ENCODE measurements at places on chromosomes 16 and 17.

DNA sequence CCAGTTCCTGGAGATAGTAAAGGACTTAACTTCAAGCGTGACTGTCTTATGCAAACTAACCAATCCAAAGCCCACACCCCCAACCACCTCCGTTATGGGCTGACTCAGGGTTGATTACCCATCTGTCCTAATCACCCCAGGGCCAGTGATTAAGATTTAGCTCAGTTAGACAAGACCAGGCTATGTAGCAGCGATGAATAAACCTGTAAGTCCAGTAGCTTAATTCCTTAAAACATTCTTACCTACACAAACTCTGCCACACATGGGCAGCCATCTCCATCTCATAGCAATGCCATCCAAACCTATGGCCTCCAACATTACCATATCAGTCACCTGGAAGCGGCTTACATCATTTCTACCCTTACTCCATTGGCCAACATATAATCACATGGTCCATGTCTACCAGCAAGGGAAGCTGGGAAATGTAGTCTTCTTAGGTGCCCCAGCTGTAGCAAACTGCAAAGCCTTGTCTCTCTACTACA, 266.7 kb downstream of the SHISA9 start:
- no peak for DNase-seq

- peak; percentile 79 for DNase-seq
Observed at GRCh38 chr17:8073627-8074484, 13.7 kb downstream of the ALOX12B start.

- no peak for DNase-seq
Observed at GRCh38 chr17:27455236-27455913, 873 bp upstream of the KSR1 start.

GRCh38 chr17:13385481-13385911, 216.2 kb downstream of the HS3ST3A1 start:
- no peak for DNase-seq

GRCh38 chr17:20053361-20053964, 44.3 kb downstream of the SPECC1 start:
- DNase-seq, result no peak

- DNase-seq, result no peak
Observed at GRCh38 chr17:19456016-19456927, 45.2 kb downstream of the RNF112 start.

DNA sequence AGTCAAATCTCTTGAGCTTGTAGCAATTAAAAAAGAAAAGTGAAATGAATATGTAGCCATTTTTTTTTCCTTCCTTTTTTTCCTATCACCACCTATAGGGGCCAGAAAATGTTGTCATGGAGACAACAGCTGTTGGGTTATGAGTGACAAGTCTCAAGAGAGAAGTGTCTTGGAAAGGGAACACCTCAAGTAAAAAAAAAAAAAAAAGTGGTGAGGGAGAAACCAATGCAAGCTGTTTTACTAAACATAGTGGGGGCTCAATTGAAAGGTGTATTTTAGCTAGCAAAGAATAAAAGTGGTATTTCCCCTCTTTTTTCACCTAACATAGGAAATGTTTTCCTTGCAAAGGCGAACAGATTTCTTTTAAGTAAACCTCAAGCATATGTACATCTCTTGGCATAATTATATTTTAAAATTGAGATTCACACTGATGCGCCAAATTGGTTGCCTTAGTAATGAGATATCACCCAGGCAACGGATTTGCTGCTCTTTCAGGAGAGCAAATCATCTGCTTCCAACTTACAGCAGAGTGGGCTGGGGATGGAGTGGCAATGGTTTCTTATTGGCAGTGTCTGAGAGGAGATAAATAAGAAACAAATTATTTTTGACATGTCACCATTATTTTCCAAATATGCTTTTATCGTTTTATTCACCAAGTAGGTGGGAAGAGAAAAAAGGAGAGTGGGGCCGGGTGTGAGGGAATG, 183.6 kb downstream of the MYO1D start:
- DNase-seq, result no peak

- DNase-seq, result no peak
Observed at GRCh38 chr17:15213381-15214087, 51.6 kb downstream of the PMP22 start.

DNA sequence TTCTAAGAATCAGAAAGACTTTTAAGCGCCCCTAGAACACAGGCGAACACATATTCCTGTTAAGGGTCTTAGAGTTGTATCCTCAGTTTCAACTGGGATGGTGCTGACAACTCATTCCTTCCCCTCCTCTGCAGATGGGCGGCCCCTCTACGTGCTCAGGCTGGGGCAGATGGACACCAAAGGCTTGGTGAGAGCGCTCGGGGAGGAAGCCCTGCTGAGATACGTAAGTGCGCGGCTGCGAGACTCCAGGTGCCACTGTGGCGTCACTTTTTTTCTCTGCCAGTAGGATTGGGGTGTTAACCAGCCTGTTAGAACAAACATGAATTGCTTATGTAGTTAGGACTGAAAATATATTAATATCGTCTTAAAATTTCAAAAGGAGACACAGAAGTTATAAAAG, 62.7 kb downstream of the SEC14L1 start:
- no peak for DNase-seq

- DNase-seq, result no peak
Observed at GRCh38 chr17:20085283-20085845, 76.2 kb downstream of the SPECC1 start.

DNA sequence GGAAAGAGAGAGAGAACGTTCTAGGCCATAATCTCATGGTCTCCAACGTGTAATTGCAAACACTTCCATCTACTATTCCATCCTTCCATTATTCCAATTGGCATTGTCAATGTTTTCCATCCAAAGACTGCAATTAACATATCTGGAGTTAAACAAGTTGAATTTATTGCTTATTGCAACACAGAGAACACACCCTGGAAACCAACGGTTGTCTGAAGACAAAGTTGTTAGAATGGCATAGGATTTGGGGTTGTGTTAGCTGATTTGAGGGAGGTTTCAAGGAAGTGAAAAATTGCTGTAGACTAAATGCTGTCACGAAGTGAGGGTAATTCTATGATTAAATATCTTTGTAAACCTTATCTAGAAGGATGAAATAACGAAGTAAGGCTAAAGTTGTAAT, 178.8 kb downstream of the CNTNAP4 start:
- DNase-seq, result no peak

DNA sequence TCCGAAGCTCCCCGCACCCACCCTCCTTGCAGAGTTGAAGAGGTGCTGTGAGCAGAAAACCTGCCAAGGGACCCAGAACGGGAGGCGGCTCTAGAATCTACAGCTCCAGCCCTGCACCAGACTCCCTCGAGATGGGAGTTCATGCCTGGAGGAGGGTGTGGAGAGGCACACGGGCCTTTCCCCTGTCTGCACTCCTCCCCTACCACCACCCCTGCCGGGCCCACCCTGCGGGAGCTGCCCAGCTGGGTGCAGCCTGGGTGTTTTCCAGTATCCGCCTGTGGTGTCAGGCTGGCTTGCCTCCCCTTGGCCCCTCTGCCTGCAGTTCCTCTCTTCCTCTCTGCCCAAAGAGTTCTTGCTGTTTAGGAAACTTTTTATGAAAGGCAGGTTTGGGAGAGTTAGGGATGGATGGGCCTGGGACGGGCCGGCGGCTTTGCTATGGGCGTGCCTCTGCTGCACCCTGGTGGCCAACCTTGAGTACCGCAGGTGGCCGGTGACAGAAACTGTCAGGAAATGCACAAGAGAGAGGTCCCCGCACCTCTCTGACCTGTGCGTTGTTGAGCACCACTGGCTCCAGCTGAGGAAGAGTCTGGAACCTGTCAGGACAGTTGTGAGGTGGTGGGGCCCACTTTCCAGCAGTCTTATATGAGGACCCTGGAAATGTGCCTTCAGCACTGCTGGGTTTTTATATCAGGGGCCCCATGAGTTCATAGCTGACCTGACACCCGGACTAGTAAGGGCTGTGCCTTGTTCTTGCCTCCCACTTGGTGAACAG, 354.1 kb downstream of the SEC14L1 start:
- DNase-seq, result peak; percentile 71

DNA sequence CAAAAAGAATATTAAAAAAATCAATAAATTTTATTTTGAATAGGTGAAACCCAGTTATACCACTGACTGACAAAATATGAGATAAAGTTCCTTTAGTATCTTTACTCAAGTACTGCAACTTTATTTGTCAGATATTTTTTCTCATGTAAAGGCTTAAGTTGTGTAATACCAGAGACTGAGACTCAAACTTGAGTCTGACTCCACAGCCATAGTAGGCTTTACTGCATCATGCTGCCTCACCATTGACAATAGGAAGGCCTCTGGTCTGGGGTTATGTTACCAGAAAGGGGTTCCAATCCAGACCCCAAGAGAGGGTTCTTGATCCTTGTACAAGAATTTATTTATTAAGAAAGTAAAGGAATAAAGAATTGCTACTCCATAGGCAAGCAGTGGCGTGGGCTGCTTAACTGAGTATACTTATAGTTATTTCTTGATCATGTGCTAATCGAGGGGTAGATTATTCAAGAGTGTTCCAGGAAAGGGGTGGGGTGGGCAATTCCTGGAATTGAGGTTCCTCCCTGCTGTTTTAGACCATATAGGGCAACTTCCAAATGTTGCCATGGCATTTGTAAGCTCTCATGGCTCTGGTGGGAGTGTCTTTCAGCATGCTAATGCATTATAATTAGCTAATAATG, 187.4 kb upstream of the WSB1 start:
- DNase-seq, result no peak

- DNase-seq, result no peak
Observed at GRCh38 chr16:19346335-19346922, 60.9 kb downstream of the CLEC19A start.

DNA sequence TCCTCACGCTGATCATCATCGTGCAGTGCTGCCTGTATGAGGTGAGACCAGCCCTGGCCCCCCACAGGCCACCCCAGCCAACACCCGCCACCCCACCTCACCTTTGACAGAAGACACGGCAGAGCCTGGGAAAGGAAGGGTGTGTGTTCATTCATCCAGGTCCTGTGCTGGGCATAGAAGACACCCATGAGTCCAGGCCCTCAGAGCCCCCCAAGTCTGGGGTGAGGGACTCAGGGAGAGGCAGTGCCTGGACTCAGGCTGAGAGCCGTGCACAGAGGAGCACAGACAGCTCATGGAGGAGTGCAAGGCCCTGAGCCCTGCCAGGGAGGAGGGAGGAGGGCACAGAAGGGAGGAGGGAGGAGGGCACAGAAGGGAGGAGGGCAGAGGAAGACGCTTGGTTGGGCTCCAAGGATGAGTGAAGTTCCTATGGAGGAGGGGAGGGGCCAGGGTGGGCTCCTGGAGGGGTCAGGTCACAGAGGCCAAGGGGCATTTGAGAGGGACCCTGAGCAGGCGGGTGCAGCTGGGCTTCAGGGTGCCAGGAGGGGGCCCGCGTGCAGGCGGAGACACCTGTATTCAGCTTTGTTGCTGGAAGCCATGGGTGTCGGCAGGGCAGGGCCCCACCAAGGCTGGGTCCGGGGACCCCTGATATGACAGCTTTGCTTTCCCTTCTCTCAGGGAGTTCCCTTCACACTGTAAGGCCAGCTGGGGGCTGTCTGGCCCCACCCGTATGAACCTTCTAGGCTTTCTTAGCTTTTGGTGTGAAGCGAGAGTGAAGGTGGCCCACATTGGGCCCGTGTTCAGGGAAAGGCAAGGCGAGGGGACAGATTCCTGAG, 11.4 kb downstream of the TAX1BP3 start:
- no peak for DNase-seq

DNA sequence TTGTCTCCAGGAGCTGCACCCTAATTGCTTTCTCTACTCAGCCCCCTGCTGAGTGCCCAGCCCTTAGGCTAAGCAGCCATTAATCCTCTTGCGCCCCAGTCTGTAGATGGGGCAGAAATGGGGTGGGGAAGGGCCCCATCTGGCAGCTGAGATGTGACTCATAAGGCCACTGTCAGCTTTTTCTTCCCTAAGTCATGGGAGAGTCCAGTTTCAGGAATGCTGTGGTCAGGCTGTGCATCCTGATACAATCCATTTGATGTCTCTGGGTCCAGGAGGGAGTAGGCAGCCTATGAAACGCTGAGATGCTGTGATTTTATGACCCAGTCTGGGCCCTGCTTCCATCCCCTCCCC, 12.3 kb downstream of the PLXDC1 start:
- DNase-seq, result no peak

DNA sequence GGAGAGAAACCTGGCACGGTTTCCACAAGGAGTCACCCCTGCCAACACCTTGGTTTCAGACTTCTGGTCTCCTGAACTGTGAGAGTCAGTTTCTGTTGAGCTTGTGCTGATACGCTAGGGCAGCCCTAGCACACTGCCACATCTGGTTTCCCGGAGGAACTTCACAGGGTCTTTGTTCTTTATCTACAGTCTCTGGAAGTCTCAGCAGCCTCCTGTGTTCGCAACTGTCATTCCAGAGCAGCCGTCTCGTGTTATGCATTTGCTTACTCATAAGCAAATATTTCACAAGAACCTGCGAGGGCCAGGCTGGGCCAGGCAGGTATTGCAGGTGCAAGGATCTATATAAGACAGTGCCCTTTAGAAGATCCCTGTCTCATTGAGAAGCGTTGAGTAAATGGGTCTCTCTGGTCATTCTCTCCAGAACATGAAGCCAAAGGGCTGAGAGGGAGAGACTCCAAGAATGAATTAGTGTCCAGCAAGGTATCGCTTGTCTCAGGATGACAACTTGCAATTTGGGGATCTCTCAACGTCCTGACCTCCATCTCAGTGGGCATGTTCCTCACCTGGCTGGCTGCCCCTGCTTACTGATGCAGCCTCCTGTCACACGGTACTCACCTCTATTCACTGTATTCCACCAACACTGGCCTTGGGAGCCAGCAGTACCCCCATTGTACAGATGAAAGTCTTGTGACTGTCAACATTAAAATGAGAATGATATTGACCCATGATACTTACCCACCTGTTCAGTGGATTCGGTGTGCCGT, 141.2 kb downstream of the WWOX start:
- no peak for DNase-seq

- DNase-seq, result no peak
Observed at GRCh38 chr17:28365487-28365886, 488 bp upstream of the SEBOX start.

DNA sequence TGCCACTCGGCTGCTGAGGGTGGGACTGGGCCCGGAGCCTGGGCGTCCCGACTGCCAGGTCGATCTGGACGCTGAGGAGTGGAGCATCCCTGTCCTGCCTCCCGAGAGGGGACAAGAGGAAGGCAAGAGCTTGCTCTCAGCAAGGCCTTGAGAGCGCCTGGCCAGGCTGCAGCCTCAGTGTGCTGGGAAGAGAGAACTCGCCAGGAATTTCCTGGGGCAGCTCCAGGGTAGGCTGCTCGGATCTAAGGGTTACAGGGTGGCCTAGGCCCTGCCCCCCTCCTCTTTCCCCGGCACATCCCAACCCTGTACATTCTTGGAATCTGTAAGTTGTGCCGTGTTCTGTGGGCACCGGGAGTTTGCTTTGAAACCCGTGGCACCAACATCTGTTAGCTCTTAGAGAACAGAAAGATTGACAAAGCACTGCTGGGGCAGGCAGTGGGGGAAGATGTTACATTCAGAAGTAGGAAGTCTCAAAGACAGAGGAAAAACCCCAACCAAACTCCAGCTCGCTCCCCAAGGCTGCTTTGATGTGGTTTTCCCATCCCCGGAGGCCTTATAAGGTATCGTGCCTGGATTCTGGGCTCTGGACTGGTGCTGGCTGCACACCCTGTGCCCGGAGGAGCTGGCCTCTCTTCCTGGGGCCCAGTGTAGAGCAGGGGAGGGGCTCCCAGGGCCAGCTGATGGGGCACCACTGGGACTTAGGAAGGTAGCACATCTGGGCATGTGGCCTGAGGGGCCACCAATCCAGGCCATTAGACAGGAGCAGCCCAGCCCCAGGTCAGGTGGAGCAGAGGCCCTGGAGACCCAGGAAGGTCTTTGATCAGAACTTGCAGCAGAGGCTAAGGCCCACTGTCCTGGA, 55.2 kb downstream of the NKD1 start:
- no peak for DNase-seq
